ENCODE measurements at places on chromosomes 5 and 9.

DNA sequence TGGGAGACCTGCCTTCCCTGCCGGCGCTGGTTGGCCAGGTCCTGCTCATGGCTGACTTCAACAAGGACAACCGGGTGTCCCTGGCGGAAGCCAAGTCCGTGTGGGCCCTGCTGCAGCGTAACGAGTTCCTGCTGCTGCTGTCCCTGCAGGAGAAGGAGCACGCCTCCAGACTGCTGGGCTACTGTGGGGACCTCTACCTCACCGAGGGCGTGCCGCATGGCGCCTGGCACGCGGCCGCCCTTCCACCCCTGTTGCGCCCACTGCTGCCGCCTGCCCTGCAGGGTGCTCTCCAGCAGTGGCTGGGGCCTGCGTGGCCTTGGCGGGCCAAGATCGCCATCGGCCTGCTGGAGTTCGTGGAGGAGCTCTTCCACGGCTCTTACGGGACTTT is 10.6 kb downstream of the DIPK1B start:
- DNase-seq, result no peak

- DNase-seq, result no peak
Measured at GRCh38 chr9:17906841-17907778, 328.2 kb downstream of the SH3GL2 start.

- DNase-seq, result no peak
Measured at GRCh38 chr9:116267021-116267420, 113.4 kb downstream of the PAPPA start.

- DNase-seq, result peak; percentile 76
Measured at GRCh38 chr5:151770383-151771258, 1.1 kb upstream of the G3BP1 start.

GRCh38 chr5:74251141-74252035 is 389.1 kb downstream of the ENC1 start:
- no peak for DNase-seq

DNA sequence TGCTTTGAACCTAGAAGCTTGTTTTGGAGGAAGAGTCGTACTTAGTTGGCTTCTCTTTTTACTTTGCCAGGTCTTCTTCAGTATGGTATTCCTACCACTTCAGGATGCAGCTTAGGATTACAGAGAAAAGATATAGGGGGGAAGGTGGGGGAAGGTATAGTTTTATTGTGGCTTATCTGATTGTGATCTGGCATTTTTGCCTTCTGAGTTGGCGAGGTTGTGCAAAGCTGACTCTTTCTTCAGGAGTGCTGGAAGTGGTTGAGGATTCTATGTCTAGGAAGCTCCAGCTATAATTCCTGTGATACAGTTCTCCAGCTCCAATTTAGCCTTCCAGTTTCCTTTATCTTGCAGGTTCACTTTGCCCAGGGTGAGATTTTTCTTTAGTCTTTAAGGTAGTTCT is 7.0 kb downstream of the CDC42SE2 start:
- no peak for DNase-seq

GRCh38 chr5:172441262-172441751 is 13.0 kb downstream of the SH3PXD2B start:
- no peak for DNase-seq

GRCh38 chr9:3018691-3019230 is 174.9 kb upstream of the PUM3 start:
- DNase-seq, result no peak

- DNase-seq, result no peak
Measured at GRCh38 chr9:104784098-104784497, 20.2 kb downstream of the NIPSNAP3B start.

GRCh38 chr9:99544526-99544925 is 277.2 kb upstream of the NR4A3 start:
- no peak for DNase-seq

- DNase-seq, result no peak
Measured at GRCh38 chr5:39231705-39232525, 12.6 kb upstream of the FYB1 start.

- DNase-seq, result no peak
Measured at GRCh38 chr5:167759057-167759821, 532.2 kb upstream of the WWC1 start.

DNA sequence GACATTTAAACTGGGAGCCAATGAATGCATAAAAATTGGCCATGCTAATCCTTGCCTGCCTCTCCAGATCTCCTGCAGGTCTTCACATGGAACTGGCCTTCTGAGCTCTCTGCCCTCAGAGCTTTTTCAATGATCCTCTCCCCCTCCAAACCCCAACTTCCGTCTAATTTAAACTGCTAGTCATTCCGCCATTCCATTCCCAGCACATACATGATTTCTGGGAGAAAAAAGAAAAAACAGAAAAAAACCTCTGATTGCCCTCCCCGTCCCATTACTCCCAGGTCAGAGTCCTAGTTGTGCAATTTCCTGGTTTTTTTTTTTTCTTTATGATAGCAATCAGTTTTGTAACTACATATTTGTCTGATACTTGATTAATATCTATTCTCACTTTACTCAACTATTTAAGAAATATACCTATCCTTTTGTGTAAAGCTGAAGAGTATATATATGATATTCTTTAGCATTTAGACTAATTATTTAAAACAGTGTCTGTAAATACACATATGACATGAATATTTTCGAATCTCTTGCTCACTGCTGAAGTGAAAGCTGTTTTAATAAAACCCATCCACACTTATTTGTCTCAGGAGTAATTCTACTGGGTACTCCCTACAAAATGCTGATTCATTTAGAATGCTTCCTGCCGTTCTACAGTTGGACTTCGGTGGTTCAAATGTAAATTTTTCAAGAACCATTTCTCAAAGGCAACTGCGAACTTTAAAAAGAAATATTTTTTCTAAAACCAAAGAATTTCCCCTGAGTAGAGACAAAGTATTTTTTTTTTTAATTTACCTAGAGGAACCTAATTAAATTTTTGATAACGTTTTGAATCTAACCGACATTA is 1.6 kb downstream of the HINT1 start:
- no peak for DNase-seq

GRCh38 chr9:6351737-6352136 is 23.6 kb downstream of the TPD52L3 start:
- DNase-seq, result no peak

DNA sequence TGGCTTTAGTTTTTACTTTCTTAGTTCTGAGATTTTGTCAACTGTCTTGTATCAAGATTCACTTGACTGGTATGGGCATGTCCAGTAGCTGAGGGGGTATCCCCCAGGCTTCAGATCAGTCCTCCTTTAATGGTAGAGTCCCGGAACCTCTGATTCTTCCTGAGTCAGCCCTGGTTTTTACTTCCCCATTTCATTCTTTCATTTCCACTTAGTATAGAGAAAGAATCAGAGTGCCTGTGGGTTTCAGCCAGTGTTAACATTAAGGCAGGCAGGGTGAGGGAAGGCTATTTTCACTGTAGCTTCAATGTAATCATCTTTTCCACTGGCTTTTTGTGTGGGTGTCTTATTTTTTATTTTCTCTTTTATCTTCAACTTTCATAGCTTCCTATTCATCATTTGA is 8.3 kb upstream of the COMMD10 start:
- DNase-seq, result no peak

GRCh38 chr5:120449501-120449900 is 14.6 kb upstream of the PRR16 start:
- no peak for DNase-seq

GRCh38 chr5:150368526-150368925 is 11.0 kb downstream of the TCOF1 start:
- no peak for DNase-seq

DNA sequence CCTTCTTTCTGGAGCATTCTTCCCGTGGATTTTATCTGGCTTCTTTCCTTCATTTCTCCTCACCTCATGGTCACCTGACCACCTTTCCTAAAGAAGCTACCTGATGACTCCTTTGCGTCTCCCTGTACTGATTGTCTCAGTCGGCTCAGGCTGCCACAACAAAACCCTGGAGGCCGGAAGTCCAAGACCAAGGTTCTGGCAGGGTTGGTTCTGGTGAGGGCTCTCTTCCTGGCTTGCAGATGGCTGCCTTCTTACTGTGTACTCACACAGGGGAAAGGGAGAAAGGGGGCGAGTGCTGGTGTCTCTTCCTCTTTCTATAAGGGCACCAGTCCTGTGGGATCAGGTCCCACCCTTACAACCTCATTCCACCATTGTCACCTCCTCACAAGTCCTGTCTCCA is 140.0 kb downstream of the SYK start:
- no peak for DNase-seq

GRCh38 chr5:150765799-150766169 is 7.0 kb upstream of the DCTN4 start:
- no peak for DNase-seq

DNA sequence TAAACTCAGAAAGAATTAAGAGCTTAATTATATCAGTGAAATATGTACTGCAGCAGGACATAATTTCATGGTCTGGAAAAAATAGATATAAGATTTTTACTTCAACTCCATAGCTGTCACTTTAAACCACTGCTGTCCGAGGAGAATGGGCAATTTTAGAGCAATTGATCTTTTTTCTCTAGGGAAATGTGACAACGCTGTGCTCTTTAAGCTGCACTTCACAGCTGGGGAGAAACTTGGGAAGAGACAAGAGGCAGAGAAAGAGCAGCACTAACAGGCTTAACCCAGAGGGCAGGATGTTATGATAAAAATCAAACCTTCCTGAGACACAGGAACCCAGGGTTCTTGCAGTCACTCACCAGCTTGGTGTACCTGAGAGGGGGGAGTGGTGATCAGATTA is 92.0 kb downstream of the SPOCK1 start:
- DNase-seq, result no peak

DNA sequence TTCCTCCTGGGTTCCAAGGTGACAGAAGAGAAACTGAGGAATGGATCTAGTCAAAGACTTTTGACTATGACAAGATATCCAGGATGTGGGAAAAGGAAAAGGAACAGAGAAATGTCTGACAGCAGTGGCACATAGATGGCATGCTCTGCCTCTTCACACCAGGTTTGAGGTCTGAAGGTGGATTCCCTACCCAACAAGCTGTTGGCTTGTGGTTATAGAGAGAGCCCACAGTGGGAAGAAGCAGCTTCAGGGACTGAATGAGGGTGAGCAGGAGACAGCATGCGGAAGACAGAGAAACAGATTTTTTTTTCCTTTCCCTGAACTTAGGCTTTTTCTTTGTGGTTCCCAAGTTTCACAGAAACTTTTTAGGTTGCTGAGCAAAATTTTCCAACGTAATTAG is 20.6 kb downstream of the IFNW1 start:
- DNase-seq, result no peak

GRCh38 chr5:2011481-2012411 is 129.0 kb upstream of the IRX4 start:
- no peak for DNase-seq

GRCh38 chr5:126053630-126054029 is 369.6 kb upstream of the GRAMD2B start:
- no peak for DNase-seq

DNA sequence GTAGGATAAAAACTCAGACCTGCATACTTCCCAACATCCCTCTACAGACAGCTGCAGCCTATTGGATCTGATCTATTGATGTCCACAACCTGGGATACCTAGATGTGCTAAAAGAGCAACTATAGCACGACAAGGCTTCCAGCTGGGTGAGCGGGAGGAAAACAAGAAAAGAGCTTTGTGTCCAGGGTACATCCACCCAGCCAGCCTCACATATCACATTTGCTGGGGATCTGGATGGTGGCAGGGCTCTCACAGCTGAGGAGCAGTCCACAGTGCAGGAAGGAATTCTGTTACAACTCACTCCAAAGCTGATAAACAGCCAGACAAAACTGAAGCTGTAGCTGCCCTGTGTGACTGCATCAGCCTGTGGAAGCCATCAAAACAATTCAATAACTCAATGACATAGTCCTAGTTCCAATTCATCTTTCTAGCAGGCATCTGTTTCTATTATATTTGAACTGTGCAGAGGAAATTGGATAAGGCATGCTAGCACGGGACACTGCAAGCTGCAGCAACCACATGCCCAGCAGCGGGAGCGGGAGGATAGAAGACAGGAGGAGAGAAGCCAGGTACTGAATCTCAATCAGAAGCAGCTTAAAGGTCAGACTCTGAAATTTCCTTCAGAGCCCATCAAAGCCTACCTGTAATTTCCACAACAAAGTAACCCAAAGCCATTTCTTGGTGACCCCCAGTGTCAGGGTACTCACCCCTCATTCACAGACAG is 45.0 kb downstream of the MED10 start:
- no peak for DNase-seq

- no peak for DNase-seq
Measured at GRCh38 chr9:132069046-132069898, 10.4 kb downstream of the MED27 start.

- DNase-seq, result no peak
Measured at GRCh38 chr5:83368835-83369234, 102.7 kb upstream of the VCAN start.

GRCh38 chr9:2043881-2044462 is 28.8 kb downstream of the SMARCA2 start:
- no peak for DNase-seq

- peak; percentile 11 for DNase-seq
Measured at GRCh38 chr9:21994556-21995005, at the start of gene CDKN2B-AS1. Gene CDKN2B-AS1, plus strand, starts transcription at chr9:21994791.

- no peak for DNase-seq
Measured at GRCh38 chr5:169547508-169547907, 36.1 kb upstream of the SPDL1 start.

GRCh38 chr9:125405938-125406809 is 144.5 kb downstream of the GAPVD1 start:
- no peak for DNase-seq

DNA sequence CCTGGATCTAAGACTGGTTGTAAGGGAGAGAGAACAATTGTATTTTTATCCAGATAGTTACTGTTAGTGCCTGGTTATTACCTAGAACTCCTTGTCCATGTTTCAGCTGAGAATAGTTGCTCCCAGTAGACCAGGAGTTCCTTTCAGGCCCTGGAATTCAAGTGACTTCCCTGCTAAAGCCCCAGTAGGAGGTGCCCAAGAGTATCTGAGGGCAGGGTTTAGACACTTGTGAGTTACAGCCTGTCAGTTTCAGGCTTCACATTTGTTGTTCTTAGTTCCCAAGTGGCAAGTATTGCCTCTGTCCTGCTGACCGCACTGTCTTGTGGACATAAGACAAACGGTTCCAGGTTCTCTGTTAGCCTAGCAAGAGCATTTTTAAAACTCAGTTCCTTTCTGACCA is 743.9 kb upstream of the SEMA6A start:
- no peak for DNase-seq

DNA sequence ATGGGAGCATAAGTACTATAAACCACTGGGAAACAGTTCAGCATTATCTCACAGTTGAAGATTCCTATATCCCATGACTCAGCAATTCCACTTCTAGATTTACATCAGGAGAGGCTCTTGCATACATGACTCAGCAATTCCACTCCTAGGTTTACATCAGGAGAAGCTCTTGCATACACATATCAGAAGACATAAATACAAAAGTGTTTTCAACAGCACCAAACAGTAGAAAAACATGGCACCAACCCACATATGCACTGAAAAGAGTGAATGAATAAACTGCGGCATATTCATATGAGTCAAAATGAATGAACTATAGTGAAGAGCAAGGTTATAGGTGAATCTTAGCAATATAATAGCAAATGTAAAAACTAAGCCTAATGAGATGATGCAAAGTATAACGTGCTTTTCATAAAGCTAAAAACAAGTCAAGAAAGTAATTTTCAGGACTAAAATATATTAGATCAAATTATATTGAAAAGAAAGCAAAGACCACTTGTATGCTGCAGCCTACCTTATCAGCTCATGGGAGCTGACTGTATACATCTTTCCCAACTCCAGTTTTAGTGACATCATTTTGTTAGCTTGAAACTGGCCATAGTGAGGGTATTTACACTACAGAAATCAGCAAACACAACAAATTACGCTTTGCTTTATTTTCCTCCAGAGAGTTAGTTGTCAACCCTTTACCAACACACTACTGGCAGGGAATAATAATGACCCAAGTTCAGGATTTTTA is 95.8 kb downstream of the ANKRD18B start:
- no peak for DNase-seq
